ENCODE measurements at places on chromosomes 2 and 18.

DNA sequence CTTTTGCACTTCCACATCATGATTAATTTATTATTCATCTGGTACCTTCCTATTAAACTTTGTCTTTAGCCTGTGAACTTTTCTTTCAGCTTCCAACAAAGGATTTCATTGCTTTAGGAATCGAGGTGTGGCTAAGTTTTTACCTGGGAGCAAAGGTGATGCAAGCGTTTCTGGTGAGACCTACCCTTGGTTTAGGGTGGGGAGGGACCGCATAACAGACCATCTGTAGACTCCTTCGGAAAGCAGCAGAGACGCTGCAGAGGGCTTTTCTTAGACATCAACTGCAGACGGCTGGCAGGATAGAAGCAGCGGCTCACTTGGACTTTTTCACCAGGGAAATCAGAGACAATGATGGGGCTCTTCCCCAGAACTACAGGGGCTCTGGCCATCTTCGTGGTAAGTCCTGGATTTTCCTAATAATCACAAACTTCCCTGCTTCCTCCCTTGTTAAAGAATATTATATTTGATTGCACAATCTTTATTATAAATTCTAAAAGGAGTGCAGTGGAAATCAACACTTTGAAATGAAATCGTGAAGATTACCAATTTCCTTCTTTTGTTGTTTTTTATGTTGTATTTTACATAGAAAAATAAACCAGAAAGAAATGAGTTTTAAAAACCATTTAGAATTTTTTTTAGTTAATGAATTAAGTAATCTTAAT lies at the start of gene DSG3:
Gene DSG3 (plus strand): TSS at position 212 of the 662 bp plus-strand sequence. CDS start 137 bp downstream, at position 349.
- DNase-seq, result no peak

- no peak for DNase-seq
These were observed 24.7 kb downstream of the APOB start for GRCh38 chr2:21019000-21019677.

DNA sequence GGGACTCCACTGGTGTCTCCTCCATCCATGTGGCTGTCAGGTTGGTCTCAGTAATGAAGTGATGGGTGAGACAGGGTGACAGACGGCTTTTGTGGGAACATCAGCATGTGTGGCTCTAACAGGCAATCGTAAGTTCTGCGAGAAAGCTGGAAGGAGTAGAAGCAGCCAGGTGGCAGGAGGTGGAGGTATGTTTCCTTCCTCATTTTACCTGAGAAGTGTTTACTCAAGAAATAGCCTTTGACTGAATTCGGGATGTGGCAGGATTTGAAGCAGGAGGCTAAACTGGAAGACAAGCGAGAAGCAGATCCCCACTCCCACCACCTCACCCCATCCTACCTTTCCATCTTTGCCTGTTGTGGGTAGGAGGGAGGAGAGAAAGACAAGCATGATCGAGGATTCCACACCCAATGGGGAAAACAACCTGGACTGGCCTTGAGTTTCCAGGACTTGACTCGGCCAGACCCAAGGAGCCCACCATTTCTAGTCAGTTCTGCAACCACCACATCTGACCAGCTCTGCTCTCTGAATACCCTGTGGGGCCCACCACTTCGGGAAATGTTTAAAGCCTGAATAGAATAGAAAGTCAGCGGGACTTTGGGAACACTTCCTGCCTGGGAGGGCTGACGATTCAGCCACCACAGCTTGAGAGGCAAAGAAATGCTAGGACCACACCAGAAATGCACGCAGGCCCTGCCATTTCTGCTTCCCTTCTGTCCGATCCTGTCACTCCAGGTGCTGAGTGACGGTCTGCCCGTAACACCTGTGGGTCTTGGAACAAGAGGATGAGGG lies 1.2 kb downstream of the ABCG8 start:
- DNase-seq, result no peak

- DNase-seq, result no peak
These were observed 58.7 kb downstream of the STEAP3 start for GRCh38 chr2:119282146-119282995.

DNA sequence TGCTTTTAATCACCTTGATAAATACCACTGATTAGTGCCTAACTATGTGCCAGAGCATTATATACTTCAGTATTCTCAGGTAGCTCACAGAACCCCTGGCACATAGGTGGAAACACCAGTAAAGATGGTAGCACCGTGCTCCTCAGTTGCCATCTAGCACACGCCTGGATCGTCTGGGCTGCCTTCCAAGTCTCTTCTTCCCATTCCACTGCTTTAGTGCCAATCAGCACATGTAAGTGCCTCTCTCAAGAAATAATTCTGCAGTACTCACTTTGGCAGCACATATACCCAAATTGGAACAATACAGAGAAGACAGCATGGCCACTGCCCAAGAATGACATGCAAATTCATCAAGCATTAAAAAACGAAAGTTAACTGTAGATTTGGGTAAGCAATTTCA lies 13.0 kb downstream of the POLR2D start:
- DNase-seq, result no peak

DNA sequence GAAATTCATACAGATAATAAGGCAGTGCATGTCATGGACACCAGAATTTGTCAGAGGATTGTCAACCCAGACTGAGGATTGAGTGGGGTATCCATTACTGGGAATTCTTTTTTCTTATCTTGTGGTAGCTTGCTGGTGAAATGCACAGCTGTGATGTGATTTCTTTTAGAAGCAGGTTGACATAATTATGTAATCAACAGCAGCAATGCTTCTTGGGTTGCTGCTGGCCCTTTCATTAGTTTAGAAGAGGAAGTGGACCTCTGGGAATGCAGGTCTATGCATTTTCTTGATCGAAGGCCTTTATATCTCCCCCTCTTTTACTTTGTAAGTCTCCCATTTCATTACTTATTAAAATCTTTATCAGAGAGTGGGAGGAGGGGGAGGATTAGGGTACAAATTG lies 319.9 kb downstream of the AGPS start:
- no peak for DNase-seq

DNA sequence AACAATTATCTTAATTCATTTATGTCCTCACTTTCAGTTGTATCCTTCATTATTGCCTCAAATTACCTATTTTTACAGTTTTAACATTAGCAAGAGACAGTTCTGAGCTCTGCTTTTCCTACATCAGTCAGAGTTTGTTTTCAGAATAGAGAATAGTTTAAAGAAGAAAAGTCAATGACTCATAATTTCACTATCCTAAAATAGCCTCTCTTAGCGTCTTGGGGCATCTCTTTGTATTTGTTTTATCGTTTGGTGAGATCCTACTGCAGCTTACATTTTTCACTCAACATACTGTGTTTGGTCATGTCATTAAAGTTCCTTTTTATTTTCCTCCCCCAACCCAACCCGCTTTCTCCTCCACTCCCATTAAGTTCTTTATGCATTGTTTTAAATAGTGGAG lies 3.8 kb downstream of the SEC11C start:
- no peak for DNase-seq

GRCh38 chr18:59690186-59690982 lies 6.8 kb downstream of the CCBE1 start:
- DNase-seq, result no peak

DNA sequence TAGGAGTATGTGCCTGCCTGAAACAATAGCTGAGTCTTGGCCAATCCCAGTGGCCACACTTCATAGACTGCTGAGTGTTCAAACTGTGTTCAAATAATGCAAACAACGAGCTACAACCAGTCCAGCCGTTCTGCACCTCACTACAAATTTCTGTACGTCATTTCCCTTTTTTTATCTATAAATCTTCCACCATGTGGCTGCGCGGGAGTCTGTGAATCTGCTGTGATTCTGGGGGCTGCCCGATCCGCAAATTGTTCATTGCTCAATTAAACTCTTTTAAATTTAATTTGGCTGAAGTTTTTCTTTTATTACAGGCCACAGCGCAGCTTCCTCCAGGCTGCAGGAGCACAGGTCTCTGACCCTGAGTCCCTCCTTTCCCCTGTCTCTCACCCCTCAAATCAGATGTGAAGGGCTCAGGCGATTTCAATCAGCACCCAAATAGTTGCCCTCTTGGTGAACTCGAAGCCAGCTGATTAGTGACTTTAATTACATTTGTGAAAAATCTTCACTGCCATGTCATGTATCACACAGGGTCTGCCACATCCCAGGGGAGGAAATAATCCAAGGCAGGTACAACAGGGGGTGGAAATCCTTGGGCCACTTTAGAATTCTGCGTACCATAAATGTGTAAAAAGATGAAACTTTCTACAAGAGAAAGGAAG lies 145.6 kb downstream of the NDUFA10 start:
- no peak for DNase-seq

DNA sequence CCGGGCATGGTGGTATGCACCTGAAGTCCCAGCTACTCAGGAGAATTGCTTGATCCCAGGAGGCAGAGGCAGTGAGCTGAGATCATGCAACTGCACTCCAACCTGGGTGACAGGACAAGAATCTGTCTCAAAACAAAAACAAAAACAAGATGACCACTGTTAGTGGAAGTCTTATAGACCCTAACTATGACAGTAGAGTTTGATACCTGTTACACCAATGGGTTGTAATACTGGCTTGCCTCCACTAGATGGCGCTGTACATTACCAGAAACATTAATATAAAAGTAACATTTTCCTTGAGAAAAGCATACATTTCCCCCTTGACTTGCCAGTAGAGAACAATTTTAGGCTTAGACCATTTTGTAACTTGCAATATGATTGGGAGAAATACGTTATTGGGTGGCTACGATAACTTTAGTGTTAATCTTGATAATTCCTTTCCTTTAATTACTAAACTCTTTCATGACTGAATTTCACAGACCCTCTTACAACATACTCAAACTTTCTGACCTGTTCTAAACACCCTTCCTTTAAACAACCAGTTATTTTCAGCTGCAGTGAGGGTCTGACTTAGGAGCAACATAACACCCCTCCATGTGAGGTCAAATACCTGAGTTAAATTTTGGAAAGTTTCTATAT lies 19.5 kb downstream of the SLC25A52 start:
- peak; percentile 57 for DNase-seq

- no peak for DNase-seq
These were observed 244.3 kb downstream of the FAM210A start for GRCh38 chr18:13481820-13482617.

- no peak for DNase-seq
These were observed 189.9 kb upstream of the SH3BP4 start for GRCh38 chr2:234761910-234762309.

DNA sequence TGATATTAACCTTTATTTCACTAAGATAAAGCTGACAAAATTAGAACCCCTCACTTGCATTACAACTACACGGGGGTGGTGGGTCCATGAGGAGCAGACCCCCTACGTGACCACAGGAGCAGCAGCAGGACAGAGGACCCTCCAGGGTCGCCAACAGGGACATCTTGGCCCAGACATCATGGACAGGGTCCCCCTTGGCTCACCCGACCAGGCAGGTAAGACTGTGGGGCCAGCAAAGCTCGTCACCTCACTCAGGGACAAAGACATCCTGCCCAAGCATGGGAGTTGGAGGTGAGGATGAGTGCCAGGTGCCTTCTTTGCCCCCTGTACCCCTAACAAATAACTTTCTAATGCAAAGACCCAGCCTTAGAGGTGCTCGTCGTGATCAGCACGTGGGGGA lies 111.3 kb upstream of the RAB6C start:
- DNase-seq, result no peak

DNA sequence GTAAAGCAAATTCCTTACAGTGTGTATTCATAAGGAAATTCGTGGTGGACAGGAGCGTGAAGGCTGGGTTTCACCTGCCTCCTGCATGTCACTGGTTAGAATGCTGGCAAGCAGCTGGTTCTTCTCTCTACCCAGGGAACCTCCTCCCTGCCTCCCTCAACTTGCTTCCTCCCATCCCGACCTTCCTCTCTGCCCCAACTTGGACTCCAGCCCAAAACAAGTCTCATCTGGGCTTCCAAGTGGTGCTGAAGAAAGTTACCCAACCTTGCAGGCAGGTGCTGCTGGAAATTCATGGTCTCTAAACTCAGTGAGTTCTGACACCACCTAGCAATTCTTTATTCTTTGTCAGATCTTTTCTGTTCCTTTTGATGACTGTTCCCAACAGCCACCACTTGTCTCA lies 184.5 kb downstream of the BCL2 start:
- no peak for DNase-seq

GRCh38 chr2:44751754-44752479 lies 189.6 kb upstream of the SIX3 start:
- DNase-seq, result no peak

GRCh38 chr2:120939595-120940318 lies 204.1 kb downstream of the GLI2 start:
- no peak for DNase-seq

DNA sequence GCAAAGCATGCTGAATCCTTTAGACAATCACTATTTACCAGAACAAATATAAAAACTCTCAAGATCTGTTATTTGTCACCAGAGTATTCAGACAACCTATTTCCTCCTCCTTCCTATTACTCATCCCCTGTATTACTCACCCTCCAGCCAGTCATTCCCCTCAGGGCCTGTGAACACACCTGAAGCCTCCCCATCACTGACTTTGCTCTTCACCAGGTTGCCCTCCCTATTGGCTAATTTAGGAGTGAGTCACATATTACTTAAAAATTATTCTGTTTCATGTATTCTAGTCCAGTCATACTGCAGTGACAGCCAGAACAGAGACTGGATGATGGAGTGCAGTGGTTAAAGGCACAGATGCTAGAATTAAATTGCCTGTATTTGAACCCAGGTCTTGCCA lies 3.7 kb upstream of the ATG16L1 start:
- DNase-seq, result peak; percentile 54

DNA sequence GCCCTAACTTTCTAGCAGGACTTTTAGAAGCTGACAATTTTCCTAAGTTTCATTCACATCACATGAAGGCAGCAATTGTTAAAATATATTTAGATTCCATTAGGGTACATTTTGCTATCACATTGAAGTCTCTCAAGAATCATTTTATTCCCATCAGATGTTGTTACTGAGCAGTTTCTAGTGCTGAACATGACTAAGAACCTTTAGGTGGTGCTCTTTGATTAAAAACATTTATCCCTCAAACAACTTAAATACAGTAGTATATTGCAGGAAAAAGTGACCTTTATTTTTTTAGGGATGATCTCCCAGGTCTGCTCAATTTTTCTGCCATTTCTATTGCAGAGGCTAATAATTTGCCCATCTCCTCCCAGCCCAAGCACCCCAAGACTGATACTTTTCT lies 22.9 kb upstream of the NARS1 start:
- DNase-seq, result no peak

- DNase-seq, result no peak
These were observed 204.7 kb downstream of the INSIG2 start for GRCh38 chr2:118292991-118293390.

DNA sequence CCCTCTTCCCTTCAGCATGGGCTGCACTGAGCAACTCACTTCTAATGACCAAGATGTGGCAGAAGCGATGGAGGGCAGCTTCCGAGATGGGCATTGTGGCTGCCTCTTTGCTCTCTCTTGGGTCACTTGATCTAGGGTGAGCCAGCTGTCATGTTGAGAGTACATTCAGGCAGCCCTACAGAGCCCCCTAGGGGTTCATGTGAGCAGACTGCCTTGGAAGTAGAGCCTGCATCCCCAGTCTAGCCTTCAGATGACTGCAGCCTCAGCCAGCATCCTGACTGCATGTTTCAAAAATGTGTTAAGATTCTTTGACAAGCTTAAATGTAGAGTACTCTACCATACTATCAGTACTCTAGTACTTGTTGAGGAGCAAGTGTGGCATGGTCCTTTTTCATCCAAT lies 143.9 kb downstream of the NCK2 start:
- peak; percentile 32 for DNase-seq

GRCh38 chr2:132849118-132849517 lies 179.1 kb upstream of the LYPD1 start:
- DNase-seq, result no peak
